ENCODE measurements at places on chromosomes 11 and 22.

- DNase-seq: no peak
Observed at GRCh38 chr11:110894224-110894623, 182.0 kb upstream of the ARHGAP20 start.

GRCh38 chr11:8056810-8057463 is 24.1 kb upstream of the TUB start:
- DNase-seq: no peak

- no peak for DNase-seq
Observed at GRCh38 chr11:90134478-90135003, at the start of gene NAALAD2. NAALAD2 (plus strand) TSS chr11:90134663; CDS start chr11:90134759, 96 bp downstream.

DNA sequence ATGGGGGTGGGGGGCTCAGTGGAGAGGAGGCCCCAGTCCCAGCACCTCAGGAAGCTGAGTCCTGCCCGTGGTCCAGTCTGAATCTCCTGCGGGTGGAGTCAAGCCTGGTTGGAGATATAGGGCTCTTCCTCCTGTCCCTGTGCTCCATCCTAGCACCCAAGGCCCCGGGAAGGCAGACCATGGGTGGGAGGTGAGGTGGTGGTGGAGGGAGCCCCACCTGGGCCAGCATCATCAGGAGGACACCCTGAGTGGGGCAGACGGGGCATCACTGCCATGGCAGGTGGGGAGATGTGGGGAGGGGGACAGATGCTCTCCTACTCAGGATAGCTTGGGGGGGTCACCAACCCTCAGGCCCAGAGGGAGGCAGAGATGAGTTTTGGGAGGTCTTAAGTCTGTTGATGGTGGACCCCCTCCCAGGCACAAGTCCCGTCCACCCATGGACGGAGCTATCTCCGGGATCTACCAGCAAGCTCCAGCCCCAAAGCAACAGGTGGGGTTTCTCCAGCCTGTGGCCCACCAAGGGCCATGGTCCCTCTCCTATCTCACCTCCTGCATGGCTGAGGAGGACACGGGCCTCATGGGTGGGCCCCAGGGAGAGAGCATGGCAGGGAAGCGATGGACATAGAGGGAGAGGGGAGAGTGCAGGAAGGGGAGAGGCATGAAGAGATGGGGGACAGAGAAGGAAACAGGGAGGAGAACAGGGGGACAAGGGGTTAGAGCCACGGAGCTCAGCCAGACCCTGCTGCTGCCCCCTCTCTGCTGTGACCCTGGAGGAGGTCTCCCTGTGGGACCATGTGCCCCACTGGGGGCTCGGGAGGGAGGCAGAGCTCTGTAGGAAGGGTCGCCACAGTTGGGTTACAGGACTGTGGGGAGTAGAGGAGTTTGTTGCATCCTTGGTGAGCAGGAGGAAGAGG is 1.3 kb downstream of the MRGPRE start:
- DNase-seq: no peak

DNA sequence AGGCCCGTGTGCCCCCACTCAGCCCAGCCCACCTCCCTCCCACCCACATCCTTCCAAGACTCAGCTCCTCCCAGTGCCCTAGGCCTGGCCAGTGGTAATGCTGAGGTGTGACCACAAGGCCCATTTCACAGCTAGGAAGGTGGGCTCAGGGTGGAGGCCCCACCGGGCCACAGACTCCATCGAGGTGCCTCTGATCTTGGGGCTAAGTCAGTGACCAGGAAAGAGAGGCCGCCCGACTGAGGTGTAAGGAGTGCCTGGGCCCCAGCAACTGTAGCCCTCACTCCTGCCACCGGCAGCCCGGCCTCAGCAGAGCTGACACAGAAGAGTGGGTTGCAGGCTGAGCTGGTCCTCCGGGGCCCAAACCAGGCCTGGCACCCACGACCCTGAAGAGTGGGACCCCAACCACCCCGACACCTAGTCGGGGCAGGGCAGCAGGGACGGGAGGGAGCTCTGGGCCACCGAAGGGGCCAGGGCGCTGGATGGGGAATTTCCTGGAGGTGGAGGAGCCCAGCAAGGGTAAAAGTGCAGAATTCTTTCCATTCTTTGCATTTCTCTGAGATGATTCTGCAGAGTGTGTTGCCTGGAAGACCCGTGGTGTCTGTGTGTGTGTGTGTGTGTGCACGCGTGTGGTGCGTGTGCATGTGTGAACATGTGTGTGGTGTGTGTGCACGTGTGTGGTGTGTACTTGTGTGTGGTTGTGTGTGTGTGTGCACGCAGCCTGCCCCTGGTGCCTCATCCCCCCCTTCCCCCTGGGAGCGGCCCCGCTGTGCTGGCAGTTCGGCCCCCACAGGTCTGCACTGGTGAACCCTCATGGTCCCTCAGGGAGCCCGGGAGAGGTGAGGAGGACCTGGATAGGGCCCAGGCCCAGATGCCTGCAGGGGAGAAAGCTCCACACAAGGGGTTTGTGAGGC is 8.3 kb upstream of the PIM3 start:
- no peak for DNase-seq

DNA sequence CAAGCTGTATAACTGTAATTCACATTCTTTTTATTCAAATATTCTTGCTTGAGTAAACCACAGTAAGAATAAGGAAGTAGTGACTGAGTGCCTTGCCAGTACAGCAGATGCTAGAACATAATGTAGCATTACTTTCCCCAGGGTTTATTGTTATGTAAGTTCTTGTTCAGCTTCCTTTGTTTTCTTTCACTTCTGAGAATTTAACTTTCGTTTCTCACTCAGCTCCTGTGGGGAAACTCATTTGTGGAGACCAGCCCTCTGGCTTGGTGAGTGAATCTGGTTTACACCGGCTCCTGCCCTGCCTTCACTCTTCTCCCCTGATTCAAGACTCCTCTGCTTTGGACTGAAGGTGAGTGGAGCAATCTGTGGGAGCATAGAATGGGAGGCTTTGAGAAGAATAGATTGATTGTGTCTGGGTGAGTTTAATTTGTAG is at the start of gene TRIM22:
TSS of gene TRIM22 (plus strand) at position 240 of the 433 bp plus-strand sequence. CDS start 6,443 bp downstream, outside the sequence.
- peak; percentile 86 for DNase-seq

DNA sequence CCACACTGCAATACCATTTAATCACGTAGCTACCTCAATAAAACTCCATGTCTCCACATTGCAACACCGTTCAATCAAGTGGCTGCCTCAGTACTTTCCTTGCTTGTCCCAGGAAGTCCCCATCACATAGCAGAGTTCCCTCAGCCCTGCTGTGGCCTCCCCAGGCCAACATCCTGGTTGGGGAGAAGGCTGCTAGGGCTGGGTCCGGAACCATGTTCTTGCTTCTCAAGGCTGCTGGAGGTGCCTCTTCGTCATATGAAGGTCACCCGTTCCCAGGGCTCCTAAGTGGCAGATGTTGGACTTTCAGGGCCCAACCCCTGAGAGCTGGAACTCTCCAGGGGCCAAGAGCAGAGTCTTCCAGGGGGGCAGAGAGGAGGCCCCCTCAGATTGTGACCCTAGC is 3.3 kb downstream of the ART5 start:
- DNase-seq: no peak

GRCh38 chr11:58506935-58507334 is 970 bp downstream of the OR5B21 start:
- peak; percentile 29 for DNase-seq

GRCh38 chr11:90846628-90847027 is 623.8 kb upstream of the CHORDC1 start:
- no peak for DNase-seq

DNA sequence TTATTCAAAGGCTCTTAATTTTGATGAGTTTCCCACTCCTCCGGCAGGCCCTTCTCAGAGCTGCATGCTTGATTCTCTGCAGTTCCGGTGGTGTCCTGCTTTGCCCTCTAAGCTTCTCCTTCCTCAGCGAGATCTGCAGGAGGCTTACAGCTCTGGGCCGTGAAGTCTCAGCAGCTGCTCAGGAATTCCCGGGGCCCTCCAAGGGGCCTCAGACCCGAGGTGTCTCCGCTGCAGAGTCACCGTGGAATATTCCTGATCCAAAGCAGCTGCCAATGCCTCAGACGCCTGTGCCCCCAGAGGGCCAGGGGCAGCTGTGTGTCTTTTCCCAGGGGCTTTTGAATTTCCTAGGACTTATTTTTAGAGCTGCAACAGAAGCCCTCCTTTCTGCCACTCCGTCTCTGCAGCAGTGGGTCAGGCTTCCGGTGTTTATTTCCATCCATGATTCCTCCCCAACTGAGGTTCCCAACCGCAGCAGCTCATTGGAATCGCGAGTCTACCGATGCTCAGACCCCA is 37.2 kb downstream of the RPS6KA4 start:
- no peak for DNase-seq

GRCh38 chr11:58788355-58789023 is 56.0 kb downstream of the GLYATL2 start:
- DNase-seq: peak; percentile 53

DNA sequence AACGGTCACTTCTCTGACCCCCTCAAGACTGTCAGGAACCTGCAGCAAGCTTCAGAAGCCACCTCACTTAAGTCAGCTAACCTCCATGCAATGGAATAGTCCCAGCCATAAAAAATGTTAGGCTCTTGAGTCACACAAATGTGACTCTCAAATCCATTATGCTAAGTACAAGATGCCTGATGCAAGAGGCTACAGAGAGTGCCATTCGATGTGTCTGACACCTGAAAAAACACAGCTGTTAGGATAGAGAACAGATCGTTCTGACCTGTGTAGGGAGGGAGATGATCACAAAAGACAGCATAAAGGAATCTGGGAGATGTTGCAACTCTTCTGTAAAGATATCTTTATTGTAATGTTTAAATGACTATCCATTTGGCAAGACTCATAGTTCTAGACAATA is 712.4 kb downstream of the TBC1D22A start:
- DNase-seq: no peak

DNA sequence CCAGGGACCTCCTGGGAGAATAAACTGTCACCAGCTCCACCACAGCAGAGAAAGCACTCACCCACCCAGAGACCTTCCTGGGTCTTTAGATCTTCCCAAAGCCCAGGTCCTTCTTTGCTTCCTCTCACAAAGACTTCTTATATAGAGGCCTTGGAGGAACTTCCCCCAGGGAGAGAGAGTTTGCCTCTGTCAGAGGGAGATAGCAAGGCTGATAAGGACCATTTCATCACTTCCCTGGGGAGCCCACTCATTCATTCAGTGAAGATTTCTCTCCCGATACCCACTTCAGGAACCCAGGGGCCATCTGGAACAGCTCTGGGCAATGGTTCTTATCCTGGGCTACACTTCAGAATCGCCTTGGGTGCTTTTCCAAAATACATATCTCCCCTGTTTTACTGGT is at the start of gene PRG2:
TSS of gene PRG2 (minus strand) at position 116 of the 400 bp plus-strand sequence. CDS start 706 bp downstream, outside the sequence.
- no peak for DNase-seq

GRCh38 chr11:86703987-86704386 is 31.6 kb upstream of the ME3 start:
- no peak for DNase-seq

GRCh38 chr22:19526076-19526701 is 2.0 kb upstream of the CLDN5 start:
- DNase-seq: no peak

GRCh38 chr11:110038201-110038600 is 55.0 kb upstream of the ZC3H12C start:
- no peak for DNase-seq

DNA sequence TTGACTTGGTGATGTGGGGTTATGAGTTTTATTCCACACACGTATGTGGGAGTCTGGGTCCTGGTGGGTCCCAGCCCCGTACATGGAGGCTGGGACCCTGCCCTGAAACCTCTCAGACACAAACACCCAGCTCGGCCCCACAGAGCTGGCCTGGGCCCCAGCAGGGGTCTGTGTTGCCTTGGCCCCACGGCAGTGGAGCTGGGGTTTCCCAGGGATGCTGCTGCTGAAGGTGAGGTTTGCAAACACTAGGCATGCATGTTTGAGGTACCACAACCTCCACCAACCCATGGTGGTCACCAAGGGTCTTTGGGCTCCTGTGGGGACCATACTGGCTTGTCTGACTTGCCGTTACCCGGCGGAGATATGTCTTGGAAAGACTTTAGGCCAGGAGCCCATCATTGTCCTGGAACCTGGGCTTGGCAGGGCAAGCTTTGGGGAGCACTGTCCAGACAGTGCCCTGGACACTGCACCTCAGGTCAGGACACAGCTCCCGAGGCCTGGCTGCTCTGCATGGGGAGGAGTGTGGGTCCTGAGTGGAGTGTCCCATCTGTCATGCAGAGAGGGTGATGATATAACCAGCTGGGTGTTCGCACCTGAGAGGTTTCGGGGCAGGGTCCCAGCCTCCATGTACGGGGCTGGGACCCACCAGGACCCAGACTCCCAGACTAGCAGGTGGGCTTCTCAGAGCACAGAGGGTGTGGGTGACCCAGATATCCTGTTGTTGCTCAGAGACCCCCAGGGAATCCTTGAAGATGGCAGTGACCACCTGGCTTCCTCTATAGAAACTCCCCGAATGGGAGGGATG is 63.3 kb downstream of the KCNQ1 start:
- DNase-seq: no peak

DNA sequence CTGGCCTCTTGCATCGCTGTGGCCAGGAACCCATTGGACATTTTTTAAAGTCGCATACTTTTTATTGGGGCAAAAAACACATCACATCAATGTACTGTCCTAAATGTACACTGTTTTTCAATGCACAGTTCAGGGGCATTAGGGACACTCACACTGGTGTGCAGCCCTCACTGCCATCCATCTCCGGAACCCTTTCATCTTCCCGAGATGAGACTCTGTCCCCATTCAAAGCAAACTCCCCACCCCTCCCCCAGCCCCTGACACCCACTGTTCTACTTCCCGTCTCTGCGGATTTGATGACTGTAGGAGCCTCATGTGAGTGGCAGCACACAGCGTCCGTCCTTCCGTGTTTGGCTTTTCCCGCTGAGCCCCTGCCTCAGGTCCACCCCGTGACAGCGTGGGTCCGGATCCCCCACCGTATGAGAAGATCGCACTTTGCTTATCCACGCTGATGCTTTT is 41.8 kb upstream of the TH start:
- DNase-seq: no peak

DNA sequence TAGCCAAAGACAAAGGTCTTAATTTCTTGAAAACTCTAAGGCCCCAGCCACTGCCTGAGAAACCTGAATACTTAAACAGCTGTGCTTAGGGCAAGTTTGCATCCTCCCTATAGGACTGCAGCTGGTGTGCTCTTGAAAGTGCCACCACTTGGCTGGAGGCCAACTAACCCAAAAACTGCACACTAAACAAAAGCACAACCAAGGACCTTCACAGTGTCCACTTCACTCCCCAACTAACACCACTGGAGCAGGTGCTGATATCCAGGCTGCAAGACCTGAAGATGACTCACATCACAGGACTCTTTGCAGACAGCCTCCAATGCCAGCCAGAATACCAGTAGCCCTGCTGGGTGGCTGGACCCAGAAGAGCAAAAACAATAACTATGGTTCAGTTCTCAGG is 357.7 kb upstream of the ARHGAP42 start:
- no peak for DNase-seq

Data from B cell (primary cell).